ENCODE measurements at places on chromosomes 4 and X. TPM values are rescaled to one million over a fixed set of nuclear protein-coding genes. Genes with fewer than 3 reads are reported as not detected.

PAGE2 gene
- not detected for total RNA-seq

BST1 gene
- 1.7 TPM for total RNA-seq

FGFR3 gene
- 61.0 TPM for total RNA-seq

WDR1 gene
- total RNA-seq: 87.2 TPM

TMPRSS11F gene
- total RNA-seq: not detected

MAGEA11 gene
- total RNA-seq: not detected

GSX2 gene
- not detected for total RNA-seq

ITM2A gene
- total RNA-seq: 6.2 TPM

ETDA gene
- total RNA-seq: not detected

GRCh38 chr4:40379248-40379647 is 44.1 kb downstream of the CHRNA9 start:
- H3K4me1 ChIP-seq: no peaks in the 10 kb centered on the region
- H3K4me3 ChIP-seq: no peak overlapping the region
- no peak overlapping the region for H3K27ac ChIP-seq
- no peaks in the 10 kb centered on the region for H3K36me3 ChIP-seq
- DNase-seq: no peak

DNA sequence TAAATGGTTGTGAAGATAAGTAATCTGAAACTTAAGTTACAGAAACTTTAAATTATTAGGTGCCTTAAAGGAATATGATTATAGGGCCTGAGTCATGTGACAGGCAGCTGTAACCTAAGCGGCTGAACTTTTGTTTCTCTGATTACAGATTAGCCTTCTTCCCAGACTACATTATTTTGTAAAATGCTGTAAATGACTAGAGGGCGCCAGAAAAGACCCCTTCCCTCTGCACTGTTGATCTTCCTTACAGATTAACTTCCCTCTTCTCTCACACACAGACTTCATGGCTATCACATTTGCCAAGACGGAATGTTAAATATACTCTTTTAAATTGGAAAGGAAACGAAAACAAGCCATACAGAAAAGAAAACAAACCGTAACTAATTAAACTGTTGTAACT is 96.6 kb downstream of the EVC2 start:
- H3K4me3 ChIP-seq: no peak overlapping the region
- no peak for DNase-seq
- H3K36me3 ChIP-seq: no peaks in the 10 kb centered on the region
- H3K27me3 ChIP-seq: no peaks in the 10 kb centered on the region
- H3K27ac ChIP-seq: no peak overlapping the region

DNA sequence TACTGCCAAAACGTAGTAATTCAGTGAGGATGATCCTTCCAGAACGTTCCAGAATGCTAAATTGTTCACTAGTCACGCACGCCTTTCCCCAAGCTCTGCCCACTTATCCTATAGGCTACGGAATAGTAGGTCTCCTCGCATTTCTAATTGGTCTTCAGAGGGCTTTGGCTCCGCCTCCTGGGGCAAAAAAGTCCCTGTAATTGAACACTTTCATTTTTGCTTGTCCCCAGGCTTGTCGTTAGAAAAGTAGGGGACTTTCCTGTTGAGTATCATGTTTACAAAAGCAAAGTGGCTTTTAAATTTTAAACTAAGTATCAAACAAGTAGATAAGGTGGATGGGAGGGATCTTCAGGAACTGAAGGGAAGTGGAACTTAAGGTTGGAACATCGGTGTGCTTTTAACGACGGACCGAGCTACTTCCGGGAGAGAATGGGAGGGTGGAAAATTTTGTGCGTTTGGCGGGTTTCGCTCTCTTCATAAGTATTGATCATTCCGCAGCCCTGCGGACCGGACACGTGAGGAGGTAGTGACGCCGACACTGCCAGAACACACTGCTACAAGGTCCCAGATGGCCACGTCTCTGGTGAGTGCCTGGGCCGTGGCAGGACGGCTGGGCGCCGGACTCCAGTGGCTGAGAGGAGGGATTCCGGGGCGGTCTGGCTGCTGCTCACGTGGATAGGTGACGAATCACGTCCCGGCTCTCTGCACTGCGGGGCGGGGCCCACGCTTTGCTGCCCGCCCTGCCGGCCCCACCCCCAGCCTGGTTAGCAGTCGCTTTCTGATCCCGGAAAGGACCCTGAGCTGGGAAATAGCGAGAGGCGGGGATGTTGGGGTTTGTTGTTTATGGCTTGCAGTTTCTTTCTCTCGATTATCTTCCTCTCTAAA is at the start of gene NXT2:
Gene NXT2, plus strand, starts transcription at position 406 of the 885 bp plus-strand sequence. Its CDS starts 163 bp downstream, at position 569.
- no peaks in the 10 kb centered on the region for H3K36me3 ChIP-seq
- peaks cover 12% of the 10 kb centered on the region for H3K27me3 ChIP-seq
- peak; percentile 87 for DNase-seq

DNA sequence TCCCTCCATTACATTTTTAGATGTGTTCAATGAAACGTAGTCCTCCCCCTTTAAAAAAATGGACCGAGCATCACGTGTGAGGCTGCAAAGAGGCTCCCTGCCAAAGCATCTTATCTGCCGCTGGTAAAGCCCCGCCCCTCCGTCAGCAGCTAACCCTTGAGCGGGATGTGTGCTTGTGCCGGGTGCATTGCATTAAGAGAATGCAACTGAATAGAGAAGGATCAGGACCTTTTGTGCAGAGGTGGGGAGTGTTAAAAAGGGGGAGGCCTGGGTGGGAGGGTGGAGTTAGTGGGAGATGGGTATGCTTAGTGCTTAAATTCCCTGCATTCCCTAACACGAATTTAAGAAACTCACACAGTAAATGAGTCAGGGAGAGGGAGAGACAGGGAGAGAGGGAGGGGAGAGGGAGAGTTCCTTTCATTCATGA is 66.0 kb downstream of the TBL1X start:
- no peaks in the 10 kb centered on the region for H3K27me3 ChIP-seq
- no peak overlapping the region for H3K27ac ChIP-seq
- H3K4me1 ChIP-seq: no peaks in the 10 kb centered on the region
- DNase-seq: peak; percentile 47
- H3K4me3 ChIP-seq: no peak overlapping the region
- H3K36me3 ChIP-seq: no peaks in the 10 kb centered on the region

GRCh38 chr4:169013396-169013795 is 3.3 kb upstream of the CBR4 start:
- H3K27ac ChIP-seq: no peak overlapping the region
- no peak overlapping the region for H3K4me3 ChIP-seq
- DNase-seq: no peak
- H3K4me1 ChIP-seq: peaks cover 22% of the 10 kb centered on the region

- peak; percentile 25 for DNase-seq
- no peaks in the 10 kb centered on the region for H3K4me1 ChIP-seq
- peaks cover 23% of the 10 kb centered on the region for H3K27me3 ChIP-seq
Measured at GRCh38 chr4:84503495-84504437, 4.7 kb upstream of the NKX6-1 start.

GRCh38 chr4:101187841-101188240 is 159.5 kb downstream of the PPP3CA start:
- peaks cover 21% of the 10 kb centered on the region for H3K4me1 ChIP-seq
- DNase-seq: no peak
- no peaks in the 10 kb centered on the region for H3K27me3 ChIP-seq
- no peak overlapping the region for H3K4me3 ChIP-seq

GRCh38 chr4:184328022-184328736 is 110.5 kb upstream of the ENPP6 start:
- H3K27me3 ChIP-seq: no peaks in the 10 kb centered on the region
- no peaks in the 10 kb centered on the region for H3K36me3 ChIP-seq
- H3K27ac ChIP-seq: no peak overlapping the region
- H3K4me3 ChIP-seq: no peak overlapping the region

GRCh38 chr4:150874338-150875226 is 140.5 kb downstream of the LRBA start:
- no peaks in the 10 kb centered on the region for H3K27me3 ChIP-seq
- DNase-seq: no peak
- H3K27ac ChIP-seq: no peak overlapping the region
- H3K36me3 ChIP-seq: no peaks in the 10 kb centered on the region
- H3K4me3 ChIP-seq: no peak overlapping the region

DNA sequence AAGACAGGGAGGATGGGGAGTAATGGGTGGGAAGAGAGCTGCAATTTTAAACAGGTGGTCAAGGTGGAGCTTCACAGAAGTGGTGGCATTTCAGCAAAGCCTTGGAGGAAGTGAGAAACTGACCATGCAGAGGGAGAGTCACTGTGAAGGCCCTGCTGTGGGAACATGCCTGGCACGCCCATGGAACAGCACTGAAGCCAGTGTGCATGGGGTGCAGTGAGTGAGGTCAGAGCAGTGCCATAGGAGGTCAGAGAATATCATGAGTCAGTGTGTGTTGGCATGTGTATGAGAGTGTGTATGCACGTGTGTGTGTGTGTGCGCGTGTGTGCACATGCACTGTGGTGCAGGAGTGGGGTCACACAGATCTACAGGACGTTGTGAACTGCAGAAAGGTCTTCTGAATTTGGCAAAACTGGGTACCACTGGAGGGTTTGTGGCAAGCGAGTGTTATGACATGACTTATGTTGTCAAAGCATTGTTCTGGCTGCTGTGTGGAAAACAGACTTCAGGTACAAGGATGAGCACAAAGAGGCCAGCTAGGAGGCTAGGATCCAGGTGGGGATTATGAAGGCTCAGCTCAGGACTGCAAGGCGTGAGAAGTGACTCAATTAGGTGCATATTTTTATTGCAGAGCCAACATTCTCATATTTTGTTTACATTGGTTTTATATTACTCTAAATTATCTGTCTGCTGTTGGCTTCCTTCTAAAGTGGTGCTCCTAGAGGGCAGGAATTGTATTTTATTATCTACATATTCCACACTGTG is 34.0 kb downstream of the ZNF827 start:
- peaks cover 10% of the 10 kb centered on the region for H3K4me1 ChIP-seq
- no peaks in the 10 kb centered on the region for H3K27me3 ChIP-seq
- peaks cover 5% of the 10 kb centered on the region for H3K36me3 ChIP-seq

- no peak for DNase-seq
- no peak overlapping the region for H3K27ac ChIP-seq
- H3K4me3 ChIP-seq: no peak overlapping the region
- H3K27me3 ChIP-seq: no peaks in the 10 kb centered on the region
- H3K4me1 ChIP-seq: no peaks in the 10 kb centered on the region
- no peaks in the 10 kb centered on the region for H3K36me3 ChIP-seq
Measured at GRCh38 chrX:41808047-41808446, 84.1 kb downstream of the GPR82 start.

DNA sequence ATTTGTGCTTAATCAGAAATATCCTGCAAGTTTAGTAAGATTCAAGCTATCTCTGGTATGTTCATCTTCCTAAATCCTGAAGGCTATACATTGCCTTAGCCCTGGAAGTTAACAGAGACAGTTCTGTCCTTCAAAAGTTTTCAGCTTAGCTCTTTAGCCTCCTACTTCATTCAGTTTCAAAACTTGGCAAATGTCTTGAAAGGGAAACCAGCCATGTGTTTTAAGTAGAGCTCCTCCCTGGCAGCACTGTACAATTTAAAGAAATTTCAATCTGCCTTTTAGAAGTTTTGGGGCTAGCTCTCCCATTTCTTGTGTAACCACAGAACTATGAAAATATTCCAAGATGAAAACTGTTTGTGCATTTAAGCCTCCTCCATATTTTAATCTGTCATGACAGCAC is 47.0 kb downstream of the FANCB start:
- no peaks in the 10 kb centered on the region for H3K36me3 ChIP-seq
- H3K27ac ChIP-seq: no peak overlapping the region
- no peaks in the 10 kb centered on the region for H3K4me1 ChIP-seq
- no peaks in the 10 kb centered on the region for H3K27me3 ChIP-seq

DNA sequence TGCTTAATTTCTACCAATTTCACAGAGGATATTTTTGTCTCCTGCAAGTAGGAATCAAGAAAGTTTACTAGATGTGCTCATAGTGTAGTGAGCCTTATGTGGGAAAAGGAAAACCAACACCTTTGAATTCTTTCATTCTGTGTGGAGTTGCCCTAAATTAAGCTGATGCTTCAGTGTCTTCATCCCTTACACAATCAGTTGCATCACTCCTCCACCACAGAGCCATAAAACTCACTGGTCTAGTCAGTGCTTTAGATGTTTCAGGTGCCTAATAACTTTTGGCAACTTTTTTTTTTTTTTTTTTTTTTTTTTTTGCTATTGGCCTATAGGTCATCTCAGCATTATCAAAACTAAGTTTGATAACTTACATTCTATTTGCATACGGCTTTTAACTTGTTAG is 41.5 kb downstream of the HHIP start:
- no peak overlapping the region for H3K27ac ChIP-seq
- peaks cover 12% of the 10 kb centered on the region for H3K4me1 ChIP-seq
- no peaks in the 10 kb centered on the region for H3K36me3 ChIP-seq
- DNase-seq: no peak

DNA sequence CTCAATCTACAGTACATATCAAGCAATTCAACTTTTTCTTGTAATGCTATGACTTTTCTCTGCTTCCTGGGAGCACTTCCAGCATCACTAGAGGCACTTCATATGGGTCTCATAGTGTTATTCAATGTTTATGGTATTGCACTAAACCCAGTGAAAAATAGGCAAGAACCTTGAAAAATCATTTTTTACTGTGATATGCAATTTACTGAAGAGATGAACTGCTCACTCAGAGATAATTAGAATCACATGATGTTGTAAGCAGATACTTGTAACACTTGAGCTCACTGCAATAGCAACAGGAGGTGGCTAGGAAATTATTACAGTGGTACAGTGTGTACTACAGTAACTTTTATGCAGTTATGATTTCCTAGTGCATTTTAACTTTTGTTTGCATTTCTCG is 93.3 kb downstream of the RASGEF1B start:
- H3K27me3 ChIP-seq: no peaks in the 10 kb centered on the region
- H3K27ac ChIP-seq: no peak overlapping the region
- DNase-seq: no peak
- H3K4me1 ChIP-seq: no peaks in the 10 kb centered on the region
- no peak overlapping the region for H3K4me3 ChIP-seq

- no peaks in the 10 kb centered on the region for H3K36me3 ChIP-seq
- no peak overlapping the region for H3K27ac ChIP-seq
- H3K4me1 ChIP-seq: no peaks in the 10 kb centered on the region
- no peaks in the 10 kb centered on the region for H3K27me3 ChIP-seq
- no peak overlapping the region for H3K4me3 ChIP-seq
Measured at GRCh38 chr4:121253961-121254360, 89.8 kb upstream of the TNIP3 start.

DNA sequence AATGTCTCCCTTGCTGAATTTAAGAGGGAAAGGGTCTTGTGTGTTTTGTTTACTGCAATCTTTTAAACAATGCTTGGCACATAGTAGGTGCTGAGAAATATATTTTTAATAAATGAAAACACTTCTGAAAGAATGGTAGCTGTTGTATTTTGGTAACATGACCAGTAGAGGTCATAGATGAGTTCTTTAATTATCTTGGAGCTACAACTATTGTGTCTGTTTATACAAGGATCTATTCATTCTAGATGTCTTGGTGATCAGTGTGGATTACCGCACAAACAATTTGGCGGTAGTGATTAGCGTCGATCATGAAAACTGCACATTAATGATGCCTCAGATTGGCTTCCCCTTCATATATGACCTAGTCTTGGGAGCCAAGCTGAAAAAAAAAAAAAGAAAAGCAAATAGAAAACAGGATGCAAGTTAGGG is 21.4 kb upstream of the SCRG1 start:
- peaks cover 4% of the 10 kb centered on the region for H3K4me1 ChIP-seq
- no peaks in the 10 kb centered on the region for H3K27me3 ChIP-seq
- no peak for DNase-seq
- no peaks in the 10 kb centered on the region for H3K36me3 ChIP-seq
- H3K4me3 ChIP-seq: no peak overlapping the region
